ENCODE measurements at places on chromosomes 3 and 15.

DNA sequence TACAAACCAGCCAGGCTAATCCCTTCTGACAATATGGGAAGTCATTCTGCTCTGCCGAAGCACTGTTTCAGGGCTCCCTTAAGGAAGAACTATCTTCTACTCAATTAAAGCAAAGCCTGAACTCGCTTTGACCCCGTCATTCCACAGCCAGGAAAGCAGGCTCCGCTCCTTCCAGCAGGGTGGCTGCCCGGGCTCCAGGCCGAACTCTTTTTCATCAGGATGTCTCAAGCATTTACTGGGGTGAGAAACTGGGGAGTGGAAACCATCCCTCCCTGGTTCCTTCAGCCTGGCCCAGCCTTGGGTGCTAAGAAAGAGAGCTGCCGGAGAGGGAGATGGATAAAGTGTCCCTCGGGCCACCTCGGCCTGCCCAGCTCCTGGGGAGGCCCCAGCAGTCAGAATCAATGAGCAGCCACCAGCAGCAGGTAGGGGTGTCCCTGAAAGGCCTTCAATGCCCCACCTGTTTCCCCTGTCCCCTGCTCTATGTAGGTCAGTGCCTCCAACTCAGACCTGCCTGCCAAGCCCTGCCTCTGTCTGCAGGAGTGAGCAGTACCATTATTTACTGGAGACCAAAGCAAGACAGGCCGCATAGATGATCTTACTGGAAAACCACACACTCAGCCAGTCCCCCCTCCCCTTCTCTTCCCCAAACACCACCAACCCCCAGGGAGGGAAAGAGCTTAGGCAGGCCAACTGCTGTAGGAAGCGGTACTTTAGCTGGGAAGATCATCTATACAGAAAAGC is 225.6 kb upstream of the TLE3 start:
- no peak for DNase-seq

- peak; percentile 28 for DNase-seq
These were observed 580.2 kb downstream of the NLGN1 start for GRCh38 chr3:173977747-173978146.

GRCh38 chr3:183644244-183644643 is 8.8 kb downstream of the KLHL24 start:
- DNase-seq = no peak

GRCh38 chr3:46538803-46539442 is 27.2 kb downstream of the LRRC2 start:
- no peak for DNase-seq

GRCh38 chr15:44910981-44911625 is 45.4 kb upstream of the TERB2 start:
- no peak for DNase-seq

DNA sequence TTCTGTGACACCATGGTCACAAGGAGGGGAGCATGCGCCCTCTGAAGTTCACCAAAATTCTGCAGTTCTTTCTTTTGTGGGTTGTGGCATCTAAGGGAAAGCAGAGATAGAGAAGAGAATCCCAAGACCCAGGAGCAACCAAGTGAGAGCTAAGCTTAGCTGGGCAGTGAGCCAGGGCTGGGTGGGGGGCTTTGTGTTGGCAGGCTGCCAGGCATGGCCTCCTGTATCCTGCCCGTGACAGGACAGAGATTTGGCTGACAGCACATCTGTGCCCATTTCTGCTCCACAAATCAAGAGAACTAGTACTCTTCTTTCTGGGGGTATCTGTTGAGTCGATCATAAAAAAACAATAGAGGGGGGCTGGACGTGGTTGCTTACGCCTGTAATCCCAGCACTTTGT is 66.2 kb downstream of the NMNAT3 start:
- DNase-seq = no peak

- no peak for DNase-seq
These were observed 17.8 kb downstream of the EDEM1 start for GRCh38 chr3:5205165-5205941.

GRCh38 chr3:18119866-18120265 is 305.3 kb downstream of the SATB1 start:
- DNase-seq = no peak

DNA sequence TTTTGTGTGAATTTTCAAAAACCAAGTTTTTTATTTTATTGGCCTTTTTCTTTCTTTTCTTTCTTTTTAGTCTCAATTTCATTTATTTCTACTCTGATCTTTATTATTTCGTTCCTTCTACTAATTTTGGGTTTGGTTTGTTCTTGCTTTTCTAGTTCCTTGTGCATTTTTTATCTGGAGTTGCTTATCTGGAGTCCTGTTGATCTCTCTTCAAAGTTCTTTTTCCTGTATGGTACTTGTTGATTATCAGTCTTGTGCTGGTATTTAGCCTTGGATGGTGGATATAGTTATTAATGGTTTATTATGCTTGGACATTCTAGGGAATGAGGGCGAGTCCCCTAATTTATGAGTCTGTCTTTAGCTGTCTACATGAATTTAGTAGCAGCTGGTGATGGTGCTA is 64.7 kb downstream of the LARS2 start:
- DNase-seq = no peak

DNA sequence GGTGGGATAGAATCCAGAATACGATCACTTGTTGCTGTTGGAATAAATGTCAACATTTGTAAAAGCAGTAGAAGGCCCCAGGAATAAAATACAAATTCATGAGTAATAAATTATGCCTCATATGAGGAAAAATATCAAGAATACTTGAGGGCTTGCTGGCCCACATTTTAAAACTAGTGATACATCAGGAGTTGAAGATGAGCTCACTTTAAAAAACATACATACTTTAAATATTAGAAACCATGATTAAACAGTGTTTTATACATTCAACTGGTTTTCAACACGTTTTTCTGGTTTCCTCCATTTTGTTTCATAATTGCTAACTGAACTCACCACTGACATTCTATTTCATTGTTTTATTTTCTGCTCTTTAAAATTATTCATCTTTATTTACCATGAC is 141.4 kb downstream of the TFG start:
- no peak for DNase-seq

GRCh38 chr15:88624156-88624970 is 3.2 kb downstream of the AEN start:
- no peak for DNase-seq

- DNase-seq = no peak
These were observed 28.4 kb upstream of the RAB6B start for GRCh38 chr3:133924041-133924440.

DNA sequence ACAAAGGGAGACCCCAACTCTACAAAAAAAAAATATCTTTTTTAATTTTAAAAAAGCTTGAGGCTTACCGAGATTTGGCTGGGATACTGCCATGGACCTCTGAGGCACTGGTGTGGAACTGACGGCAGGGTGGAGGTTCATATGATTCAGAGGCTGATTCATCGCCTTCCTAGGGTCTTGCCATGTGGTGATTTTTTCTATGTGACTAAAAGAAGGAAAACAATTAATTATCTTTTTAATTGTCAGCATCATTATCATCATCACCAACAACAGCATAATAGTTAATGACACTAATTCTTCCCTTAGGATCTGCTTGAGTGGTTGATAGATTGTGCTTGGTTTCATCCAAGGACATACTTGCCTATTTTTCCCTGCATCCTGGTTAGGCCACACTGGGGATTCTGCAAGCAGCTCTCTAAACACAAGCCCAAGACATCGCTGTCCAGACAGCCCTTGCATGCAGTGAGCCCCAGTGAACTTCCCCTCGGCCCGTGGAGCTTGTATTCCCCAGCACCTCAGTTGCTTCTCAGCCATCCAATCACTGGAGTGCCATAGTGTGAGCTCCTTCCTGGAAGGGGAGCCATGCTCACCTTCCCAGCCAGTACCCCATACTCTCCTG is 84.9 kb downstream of the WWTR1 start:
- no peak for DNase-seq

DNA sequence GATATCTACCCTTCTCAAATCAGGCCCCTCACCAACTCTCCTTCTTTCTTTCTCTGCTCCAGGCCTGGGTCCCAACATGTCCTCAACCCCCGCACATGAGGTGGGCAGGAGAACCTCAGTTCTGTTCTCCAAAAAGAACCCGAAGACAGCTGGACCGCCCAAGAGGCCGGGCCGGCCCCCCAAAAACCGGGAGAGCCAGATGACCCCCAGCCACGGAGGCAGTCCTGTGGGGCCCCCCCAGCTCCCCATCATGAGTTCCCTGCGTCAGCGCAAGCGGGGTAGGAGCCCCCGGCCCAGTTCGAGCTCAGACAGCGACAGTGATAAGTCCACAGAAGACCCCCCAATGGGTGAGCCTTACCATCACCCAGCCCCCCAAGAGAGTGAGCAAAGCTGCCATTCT is 5.6 kb upstream of the OGG1 start:
- DNase-seq = no peak

- no peak for DNase-seq
These were observed 9.2 kb upstream of the COL6A6 start for GRCh38 chr3:130507746-130508145.

DNA sequence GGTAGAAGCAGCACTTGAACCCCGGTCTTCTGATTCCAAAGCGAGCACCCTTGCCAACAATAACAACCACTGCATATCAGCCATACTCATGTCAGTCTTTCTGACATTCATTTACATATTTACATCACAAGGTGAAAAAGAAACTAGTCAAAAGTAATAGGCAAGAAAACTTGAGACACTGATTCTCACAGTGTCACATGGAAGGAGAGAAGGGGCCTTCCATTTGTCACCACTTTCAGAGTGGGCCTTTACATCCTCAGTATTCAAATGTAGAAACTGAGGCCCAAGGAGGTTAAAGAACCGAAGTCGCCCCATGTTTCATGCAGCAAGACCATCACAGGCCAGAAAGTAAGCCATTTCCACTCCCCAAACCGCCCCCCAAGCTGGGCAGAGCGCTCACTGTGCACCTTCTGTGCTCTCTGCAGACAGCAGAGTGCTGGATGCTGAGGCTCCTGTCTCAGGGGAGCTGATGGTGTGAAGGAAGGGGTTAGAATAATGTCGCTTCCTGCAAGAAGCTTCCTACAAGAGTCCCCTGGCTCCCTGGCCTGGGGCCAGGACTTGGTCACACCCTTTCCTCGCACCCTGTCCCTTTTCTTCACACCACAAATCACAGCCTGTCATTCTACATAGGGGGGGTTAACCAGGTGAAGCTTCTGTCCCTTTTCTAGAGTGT is 260.1 kb downstream of the UACA start:
- DNase-seq = no peak

- DNase-seq = no peak
These were observed 17.7 kb downstream of the RPL22L1 start for GRCh38 chr3:170852324-170852723.

DNA sequence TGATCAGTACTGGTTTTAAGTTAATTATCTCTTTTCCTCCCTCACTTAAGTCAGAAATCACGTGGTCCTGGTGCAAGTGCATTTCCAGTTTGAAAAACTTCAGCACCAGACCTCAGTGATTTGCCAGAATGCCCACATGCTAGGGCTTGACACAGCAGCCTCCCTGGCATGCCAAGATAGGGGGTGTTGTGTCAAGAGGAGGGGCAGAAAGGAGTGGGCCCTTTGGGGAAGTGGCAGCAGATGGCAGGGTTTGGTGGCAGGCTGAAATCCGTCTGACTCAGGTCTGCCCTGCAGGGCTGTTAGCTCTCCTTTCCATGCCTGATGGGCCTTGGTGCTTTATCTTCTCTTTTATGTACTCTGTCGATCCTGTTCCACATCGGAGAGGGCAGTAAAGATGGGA is 23.4 kb downstream of the PXK start:
- no peak for DNase-seq

DNA sequence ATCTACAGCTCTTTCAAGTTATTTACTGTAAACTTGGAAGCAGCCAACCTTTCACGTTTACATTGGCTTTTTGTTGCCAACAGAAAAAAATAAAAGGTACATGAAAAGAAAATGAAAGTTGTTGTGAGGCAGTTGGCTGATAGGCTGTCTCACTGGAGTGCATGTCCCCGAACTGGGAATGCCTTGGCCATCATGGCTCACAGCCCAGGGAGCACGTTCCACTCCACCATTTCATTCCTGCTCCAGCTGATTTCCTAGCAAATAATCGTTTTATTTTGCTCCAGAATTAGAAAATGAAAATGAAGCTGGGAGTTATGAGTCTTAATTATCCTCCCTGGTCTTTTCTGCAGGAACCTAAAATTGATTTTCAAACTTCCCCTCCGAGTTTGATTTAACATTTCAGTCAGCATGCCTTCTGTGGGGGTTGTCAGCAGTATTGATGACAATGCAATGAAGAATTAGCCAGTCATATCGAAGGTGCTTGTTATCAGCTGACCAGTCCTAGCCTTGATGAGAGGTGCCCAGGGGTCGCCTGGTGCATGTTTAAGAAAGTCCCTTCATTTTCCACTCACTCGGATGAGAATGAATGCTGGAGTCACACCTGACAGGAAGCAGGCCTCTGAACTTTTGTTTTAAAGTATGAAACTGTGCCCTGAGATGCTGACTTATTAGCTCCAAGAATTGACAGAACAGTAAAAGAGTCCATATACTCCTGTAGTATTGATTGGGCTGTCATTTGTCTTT is 293.7 kb upstream of the TRIM42 start:
- no peak for DNase-seq

- DNase-seq = peak; percentile 61
These were observed 4.7 kb upstream of the RNF13 start for GRCh38 chr3:149808209-149808829.

DNA sequence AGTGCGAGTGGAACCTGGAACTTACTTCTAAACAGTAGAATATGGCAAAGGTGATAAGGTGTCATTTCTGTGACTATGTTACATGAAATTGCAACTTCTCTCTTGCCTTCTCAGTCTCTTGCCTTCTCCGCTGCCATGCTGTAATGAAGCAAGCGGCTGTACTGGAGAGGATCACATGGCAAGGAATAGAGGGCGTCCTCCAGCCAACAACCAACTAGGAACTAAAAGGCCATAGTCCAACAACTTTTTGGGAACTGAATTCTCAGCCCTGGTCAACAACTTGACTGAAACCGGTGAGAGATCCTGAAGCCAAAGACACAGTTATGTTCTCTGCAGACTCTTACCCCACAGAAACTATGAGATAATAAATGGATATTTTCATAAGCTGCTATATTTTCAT is 143.5 kb downstream of the P3H2 start:
- DNase-seq = no peak

DNA sequence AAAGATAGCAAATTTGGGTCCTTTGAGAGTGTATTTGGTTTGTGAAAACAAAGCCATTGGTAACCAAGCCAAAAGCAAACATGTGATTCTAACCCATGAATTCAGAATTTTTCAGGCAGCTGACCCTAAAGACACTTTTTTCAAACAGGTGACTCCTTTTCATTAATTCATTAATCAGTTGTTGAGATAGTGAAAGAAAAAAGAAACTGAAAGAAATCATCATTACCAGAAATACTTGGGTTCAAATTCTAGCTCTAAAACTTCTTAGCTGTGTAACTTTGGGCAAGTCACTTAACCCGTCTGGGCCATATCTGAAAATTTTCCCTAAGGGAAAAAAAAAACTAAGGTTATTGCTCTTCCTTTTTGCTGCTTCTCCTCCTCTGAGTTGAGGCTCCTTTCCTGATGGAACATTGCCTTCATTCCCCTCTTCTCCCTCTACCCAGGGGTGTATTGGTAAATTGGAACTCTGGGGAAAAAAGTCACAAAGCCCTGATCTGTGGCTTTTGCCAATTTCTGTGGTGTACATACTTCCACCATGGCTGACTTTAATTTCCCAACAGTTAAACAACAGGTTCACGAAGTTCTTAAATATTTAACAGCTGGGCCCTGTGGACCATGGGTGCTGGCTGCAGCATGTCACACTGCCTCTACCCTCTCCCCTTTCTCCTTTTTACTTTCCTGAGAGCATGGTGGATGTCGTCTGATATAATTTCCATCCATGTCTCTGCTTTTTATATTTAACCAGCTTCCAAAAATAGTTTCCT is 120.3 kb downstream of the ASB7 start:
- no peak for DNase-seq

Measured in non-pigmented ciliary epithelial cell (primary cell).